ENCODE measurements at places on chromosomes 6 and 20.
A peak's percentile ranks its signal among the peaks of the same experiment; 100 is the strongest.

DNA sequence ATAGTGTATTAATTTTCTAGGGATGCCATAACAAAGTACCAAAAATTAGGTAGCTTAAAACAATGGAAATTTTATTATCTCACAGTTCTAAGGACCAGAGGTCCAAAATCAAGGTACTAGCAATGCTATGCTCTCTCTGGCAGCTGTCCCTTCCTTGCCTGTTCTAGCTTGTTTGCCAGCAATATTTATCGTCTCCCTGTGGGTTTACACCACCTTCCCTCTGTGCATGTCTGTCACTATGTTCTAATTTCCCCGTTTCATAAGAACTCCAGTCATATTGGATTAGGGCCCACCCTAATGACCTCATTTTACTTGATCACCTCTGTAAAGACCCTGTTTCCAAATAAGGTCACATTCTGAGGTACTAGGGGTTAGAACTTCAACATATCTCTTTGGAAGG, 217.2 kb downstream of the IBTK start:
- no peak for DNase-seq

DNA sequence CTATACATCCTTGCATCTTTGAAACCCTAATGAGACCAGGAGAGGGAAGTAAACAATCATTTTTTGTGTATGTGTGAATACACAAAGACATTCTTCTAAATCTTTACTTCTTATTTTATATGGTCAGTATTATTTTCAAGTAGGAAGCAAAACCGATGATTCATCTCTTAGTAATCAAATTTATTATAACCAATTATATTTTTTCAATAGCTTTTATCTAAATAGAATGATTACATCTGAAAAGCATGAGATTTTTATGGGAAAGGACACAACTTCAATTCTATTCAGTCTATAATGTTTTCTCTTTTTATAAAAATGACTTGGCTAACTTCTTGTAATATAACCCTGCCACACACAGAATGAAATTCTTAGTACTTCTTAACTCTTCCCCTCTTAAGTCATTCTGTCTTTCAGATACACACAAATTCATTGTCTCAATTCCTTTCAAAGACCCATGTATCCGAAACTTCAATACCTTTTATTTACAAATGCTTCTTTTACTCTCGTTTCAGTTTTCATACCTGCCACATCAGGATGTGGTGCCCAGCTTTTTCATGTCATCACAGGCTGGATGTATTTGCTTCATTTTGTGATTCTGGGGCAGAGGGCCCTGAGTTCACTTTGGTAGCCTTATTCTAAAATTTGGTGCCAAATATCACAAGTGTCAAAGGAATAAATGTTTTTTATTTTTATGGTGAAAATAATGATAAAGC, 227.0 kb downstream of the PHF3 start:
- no peak for DNase-seq

- peak; percentile 37 for DNase-seq
These were observed 109.3 kb downstream of the GPX5 start for GRCh38 chr6:28634761-28635546.

GRCh38 chr6:161272635-161273273, 1.1 kb downstream of the AGPAT4 start:
- DNase-seq: peak; percentile 23

- DNase-seq: no peak
These were observed 232.2 kb downstream of the UBE3D start for GRCh38 chr6:82833481-82833880.

DNA sequence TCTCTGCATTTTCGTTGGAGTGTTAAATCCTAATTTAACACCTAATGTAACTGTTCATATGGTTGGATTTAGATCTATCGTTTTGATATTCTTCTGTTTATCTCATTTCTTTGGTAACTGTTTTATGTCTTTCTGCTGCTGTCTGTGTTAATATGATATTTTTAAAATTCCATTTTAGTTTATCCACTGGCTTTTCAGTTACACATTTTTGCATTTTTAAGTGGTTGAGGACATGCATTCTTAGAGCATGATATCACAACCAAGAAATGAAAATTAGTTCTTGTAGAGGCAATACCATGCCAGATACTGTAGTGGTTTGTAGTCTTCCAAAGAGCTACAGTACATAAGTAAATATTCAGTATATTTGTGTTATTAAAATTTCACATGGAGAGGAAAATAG, 58.6 kb downstream of the LIN28B start:
- no peak for DNase-seq

DNA sequence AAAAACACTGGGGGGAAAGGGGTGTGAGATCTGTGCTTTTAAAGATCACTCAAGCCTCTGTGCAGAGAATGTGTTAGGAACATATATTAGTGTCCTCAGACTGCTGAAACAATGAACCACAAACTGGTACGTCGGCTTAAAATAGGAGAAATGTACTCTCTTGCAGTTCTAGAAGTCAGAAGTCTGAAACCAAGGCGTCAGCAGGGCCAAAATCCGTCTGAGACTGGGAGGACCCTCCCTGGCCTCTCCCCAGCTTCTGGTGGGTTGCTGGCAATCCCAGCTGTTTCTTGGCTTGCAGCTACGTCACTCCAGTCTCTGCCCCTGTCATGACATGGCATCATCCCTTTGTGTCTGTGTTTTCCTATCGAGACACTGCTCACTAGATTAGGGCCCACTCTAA, 3.9 kb downstream of the CDH26 start:
- DNase-seq: no peak

DNA sequence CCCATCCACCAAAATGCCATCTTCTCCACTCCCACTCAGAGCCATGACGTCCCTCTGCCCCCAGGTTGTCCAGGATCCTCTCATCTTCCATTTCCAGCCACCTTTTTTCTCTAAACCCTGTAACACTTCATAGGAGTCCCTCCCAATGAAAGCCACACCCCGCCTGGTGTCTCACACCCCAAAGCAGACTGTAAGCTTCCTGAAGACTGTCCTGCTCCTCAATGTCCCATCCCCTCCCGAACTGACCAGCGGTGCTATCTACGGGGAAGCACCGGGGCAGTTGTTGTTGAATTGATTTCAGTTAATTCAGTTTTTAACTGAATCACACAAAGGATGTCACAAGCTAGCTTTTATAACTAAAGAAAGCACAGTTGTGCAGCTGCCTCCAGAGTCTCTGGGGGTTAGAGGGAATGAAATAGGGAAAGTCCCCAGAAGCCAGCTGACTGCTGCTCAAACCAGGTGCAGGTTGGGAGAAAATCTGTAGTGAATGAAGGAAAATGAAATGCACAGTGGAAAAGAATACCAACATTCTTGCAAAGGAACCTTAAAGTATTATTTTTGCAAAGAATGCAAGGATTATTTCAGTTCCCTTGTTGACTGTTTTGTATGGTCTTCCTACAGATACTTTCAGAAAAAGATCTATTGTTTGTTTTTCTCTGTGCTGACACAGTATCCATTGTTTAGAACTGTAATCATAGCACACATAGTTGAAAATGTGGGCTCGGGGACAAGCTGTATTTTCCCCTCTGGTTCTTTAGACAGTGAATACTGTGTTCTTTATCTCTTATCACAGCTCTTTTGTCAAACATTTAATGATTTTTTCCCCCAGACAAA, 222.6 kb upstream of the QKI start:
- DNase-seq: no peak

GRCh38 chr20:57260934-57261333, 5.5 kb downstream of the BMP7 start:
- no peak for DNase-seq

DNA sequence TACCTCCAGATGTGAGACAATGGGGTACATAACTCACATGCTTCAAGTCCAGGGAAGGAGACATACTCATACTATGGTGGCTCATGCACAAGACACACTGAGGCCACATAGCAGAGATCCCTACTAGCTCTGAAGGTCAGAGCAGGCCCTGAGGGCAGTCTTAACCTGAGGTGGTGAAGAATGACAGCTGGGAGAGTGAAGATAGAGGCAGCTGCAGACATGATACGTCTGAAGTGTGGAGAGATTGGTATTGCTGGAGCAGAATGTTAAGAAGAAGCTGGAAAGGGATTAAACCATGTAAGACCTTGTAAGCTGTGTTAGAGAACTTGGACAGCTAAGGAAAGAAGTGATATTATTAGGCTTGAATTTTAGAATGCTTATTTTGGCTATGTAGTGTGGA, 32.9 kb downstream of the PGM3 start:
- no peak for DNase-seq

DNA sequence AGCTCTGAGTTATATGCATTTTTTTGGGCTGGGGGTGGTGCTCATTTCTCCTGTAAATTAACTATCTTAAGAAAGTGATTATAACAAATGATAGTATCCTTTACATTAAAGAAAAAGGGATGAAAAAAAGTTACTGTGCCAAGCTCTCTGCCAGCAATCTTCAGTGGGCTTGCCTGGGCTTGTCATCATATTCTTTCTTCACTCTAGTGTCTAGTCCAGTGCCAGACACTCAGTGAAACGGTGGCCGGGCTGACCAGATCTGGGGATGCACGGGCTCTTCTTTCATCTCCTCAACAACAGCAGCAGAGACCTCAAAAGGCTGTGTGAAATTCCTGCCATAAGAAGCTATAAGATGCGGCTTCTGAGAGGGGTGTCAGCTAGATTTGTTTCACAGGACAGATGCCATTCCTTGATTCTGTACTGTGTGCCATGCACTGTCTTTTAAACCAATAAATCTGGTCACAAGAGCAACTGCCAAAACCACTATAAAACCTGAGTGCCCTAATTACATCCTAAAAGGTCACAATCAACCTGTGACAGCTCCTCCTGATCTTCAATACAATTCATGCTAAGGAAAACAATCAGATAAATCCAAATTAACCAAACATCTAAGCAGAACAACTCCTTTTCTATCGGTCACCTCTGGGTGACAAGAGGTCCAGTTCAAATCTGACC, 12.1 kb downstream of the EXOC2 start:
- no peak for DNase-seq

GRCh38 chr20:19967445-19967844, 49.7 kb upstream of the NAA20 start:
- DNase-seq: no peak

GRCh38 chr6:151475653-151476523, 17.9 kb upstream of the CCDC170 start:
- peak; percentile 78 for DNase-seq

DNA sequence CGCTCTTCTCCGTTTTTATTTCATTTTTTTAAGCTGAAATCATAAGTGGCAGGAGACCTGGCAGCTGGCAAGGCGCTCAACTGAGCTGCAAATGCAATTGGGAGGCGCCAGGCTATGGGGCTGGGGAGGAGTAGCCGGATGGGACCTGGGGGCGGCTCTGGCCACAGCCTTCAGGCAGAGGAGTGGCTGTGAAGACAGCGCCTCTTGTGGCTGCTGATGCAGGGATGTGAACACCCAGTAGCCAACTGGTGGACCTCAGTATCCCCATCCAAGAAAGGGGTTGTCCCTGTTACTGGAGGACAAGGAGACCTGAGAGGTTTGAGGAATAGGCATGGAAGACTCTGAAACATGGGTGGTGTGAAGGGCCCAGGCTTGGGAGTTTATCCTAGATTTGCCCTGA, 12.6 kb downstream of the KCNK17 start:
- no peak for DNase-seq

GRCh38 chr6:160792708-160793107, 90.7 kb downstream of the PLG start:
- no peak for DNase-seq

DNA sequence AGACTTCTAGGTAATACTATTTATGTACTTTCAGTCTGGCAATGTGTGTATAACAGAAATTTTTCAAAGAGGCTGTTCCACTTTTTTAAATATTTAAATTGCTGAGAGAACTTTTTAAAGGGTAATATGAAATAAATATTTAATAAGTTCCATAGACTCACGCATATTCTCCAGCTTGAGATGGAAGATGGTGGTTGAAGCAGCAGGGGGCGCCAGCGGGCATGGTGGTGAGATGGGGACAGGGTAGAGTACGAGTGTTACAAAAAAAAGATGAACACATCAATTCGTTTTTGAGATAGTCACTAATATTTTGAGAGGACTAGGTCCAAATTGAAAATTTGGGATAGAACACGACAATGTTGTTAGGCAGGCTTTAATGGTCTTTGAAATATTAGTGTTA, 68.4 kb downstream of the RSPO3 start:
- DNase-seq: no peak

DNA sequence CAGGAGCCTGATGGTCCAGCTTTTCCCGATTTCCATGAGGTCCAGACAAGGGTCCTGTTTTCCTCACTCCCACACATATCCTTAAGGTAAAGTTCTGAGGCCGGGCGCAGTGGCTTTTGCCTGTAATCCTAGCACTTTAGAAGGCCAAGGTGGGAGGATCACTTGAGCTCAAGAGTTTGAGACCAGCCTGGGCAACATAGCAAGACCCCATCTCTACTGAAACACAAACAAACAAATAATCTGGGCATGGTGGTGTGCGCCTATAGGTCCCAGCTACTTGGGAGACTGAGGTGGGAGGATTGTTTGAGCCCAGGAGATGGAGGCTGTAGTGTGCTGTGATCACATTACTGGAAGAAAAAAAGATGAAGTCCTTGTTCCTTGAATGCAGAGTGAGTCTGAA, 53.2 kb upstream of the IYD start:
- DNase-seq: no peak
